Activated CD4-positive, alpha-beta T cell treated with anti-CD3 and anti-CD28 coated beads, Interleukin-2, amount 10 ng/mL, durations not matched to agents 7 days and 5 days (primary cell): ENCODE measurements at places on chromosomes 2 and 18.

GRCh38 chr2:113826346-113827285 is 63.3 kb upstream of the ACTR3 start:
- H3K4me3 ChIP-seq, result no peak overlapping the region
- no peak for DNase-seq
- no peaks in the 10 kb centered on the region for H3K27me3 ChIP-seq
- H3K27ac ChIP-seq, result no peak overlapping the region
- H3K36me3 ChIP-seq, result peaks cover 3% of the 10 kb centered on the region

- no peaks in the 10 kb centered on the region for H3K36me3 ChIP-seq
- H3K4me3 ChIP-seq, result no peak overlapping the region
- H3K27me3 ChIP-seq, result no peaks in the 10 kb centered on the region
- H3K4me1 ChIP-seq, result no peaks in the 10 kb centered on the region
- no peak for DNase-seq
- no peak overlapping the region for H3K27ac ChIP-seq
Observed at GRCh38 chr2:83364264-83364663, 1094.8 kb downstream of the SUCLG1 start.

DNA sequence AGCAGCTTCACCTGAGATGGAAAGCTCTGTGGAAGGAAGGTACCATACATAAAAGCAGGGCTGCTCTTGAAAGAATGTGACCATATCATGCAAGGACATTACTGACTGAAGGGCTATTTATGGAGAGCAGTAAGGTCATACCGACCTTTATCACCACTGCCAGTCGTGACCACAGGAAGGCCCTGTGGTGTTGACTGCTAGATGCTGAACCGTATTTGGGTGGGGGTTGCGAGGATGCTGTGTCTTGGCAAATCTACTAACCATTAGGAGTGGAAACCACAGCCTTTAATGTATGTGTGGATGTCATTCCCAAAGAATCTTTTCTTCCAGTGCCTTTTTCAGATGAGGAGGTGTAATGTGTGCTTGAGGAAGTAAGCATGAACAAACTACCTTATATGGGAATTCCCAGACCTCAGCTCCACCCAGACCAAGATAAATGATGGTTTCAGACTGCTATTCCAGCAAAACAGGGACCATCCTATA is 60.8 kb downstream of the LIMS1 start:
- DNase-seq, result no peak
- H3K4me1 ChIP-seq, result peaks cover 46% of the 10 kb centered on the region
- H3K36me3 ChIP-seq, result no peaks in the 10 kb centered on the region

DNA sequence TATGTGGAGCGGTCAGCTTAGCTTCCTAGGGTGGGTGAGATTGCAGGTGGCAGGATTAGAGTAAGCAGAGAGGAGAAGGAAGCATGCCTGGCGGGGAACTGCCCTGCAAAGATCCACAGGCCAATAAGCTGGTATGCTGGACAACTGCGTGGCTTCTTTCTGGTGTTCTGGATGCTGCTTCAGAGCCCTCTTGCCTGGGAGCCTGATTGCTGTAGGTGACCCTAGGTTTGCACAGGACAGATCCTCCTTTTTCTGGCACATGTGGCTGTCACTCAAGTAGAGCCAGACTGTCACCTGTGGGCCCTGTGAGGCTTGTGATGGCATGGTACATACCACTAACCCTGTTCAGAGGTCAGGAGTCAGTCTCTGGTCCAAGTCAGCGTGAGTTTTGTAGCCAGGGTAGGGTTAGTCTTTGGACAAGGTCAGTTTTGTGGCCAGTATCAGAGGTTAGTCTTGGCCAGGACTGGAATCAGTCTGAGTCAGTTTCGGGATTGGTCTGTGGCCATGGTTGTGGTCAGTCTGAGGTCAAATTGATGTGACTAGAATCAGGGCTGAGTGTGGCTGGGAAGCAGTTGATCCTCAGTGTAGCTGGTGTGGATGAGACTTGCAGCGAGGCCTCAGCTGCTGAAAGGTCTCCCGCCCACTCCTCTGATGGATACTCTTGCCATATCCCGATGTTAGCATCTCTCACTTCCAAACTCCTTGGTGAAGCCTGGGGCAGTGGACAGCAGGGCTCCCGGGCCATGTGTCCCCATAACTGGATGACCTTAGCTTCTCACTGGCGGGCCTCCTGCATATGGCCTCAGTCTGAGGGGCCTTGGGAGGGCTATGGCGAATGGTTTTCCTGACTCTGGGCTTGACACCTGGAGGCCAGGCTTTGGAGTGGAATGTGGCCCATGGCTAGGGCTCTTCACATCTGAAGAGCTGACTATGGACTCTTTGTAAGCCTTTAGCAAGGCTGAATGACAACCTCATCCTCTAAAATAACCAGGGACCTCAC is 260.5 kb downstream of the DYSF start:
- H3K36me3 ChIP-seq, result no peaks in the 10 kb centered on the region
- no peaks in the 10 kb centered on the region for H3K27me3 ChIP-seq
- no peak overlapping the region for H3K4me3 ChIP-seq
- H3K4me1 ChIP-seq, result no peaks in the 10 kb centered on the region
- DNase-seq, result no peak
- H3K27ac ChIP-seq, result no peak overlapping the region

GRCh38 chr2:29462293-29462692 is 347.1 kb downstream of the CLIP4 start:
- no peaks in the 10 kb centered on the region for H3K4me1 ChIP-seq
- H3K27ac ChIP-seq, result no peak overlapping the region
- H3K4me3 ChIP-seq, result no peak overlapping the region
- no peak for DNase-seq
- H3K27me3 ChIP-seq, result peaks cover 20% of the 10 kb centered on the region
- no peaks in the 10 kb centered on the region for H3K36me3 ChIP-seq

- no peak for DNase-seq
- no peaks in the 10 kb centered on the region for H3K4me1 ChIP-seq
- no peak overlapping the region for H3K27ac ChIP-seq
- H3K4me3 ChIP-seq, result no peak overlapping the region
- H3K36me3 ChIP-seq, result no peaks in the 10 kb centered on the region
Observed at GRCh38 chr2:74778381-74779264, 55.3 kb upstream of the HK2 start.

DNA sequence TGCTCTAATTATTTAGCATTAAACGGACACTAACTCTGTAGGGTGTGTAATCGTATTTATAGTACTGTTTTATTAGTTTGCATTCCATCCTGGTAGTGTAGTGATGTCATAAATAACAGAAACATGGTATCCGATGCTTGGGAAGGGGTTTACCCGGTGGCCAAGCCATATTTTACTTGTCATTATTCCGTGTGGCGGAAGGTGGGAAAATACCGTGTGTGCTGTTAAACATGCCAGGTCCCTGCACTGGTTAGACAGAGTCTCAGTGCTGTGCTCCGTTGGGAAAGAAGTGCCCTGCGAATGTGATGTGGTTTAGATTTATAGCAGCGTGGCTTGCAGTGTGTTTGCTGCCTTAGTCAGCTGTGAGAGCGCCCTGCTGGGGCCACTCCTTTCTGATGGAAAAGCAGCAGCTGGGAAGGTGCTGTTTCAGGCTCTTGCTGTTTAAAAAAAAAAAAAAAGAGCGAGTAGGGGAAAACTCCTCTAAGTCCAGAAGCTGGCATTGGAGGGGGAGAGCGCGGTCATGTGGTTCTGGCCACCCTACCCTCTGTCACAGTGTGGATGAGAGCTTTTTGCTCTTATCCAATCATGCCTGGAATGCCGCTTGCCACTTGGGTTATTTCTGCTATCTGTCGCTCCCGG is 211.0 kb downstream of the NEDD4L start:
- no peaks in the 10 kb centered on the region for H3K36me3 ChIP-seq
- H3K27ac ChIP-seq, result no peak overlapping the region
- no peak for DNase-seq
- H3K27me3 ChIP-seq, result no peaks in the 10 kb centered on the region
- no peak overlapping the region for H3K4me3 ChIP-seq
- no peaks in the 10 kb centered on the region for H3K4me1 ChIP-seq
